Activated CD8-positive, alpha-beta memory T cell treated with anti-CD3 and anti-CD28 coated beads, Interleukin-2, amount 50 U/mL, for 48 hours (primary cell): ENCODE measurements at places on chromosomes 7 and 10.

- DNase-seq = no peak
These were observed 256.4 kb upstream of the PHYHIPL start for GRCh38 chr10:58919927-58920654.

DNA sequence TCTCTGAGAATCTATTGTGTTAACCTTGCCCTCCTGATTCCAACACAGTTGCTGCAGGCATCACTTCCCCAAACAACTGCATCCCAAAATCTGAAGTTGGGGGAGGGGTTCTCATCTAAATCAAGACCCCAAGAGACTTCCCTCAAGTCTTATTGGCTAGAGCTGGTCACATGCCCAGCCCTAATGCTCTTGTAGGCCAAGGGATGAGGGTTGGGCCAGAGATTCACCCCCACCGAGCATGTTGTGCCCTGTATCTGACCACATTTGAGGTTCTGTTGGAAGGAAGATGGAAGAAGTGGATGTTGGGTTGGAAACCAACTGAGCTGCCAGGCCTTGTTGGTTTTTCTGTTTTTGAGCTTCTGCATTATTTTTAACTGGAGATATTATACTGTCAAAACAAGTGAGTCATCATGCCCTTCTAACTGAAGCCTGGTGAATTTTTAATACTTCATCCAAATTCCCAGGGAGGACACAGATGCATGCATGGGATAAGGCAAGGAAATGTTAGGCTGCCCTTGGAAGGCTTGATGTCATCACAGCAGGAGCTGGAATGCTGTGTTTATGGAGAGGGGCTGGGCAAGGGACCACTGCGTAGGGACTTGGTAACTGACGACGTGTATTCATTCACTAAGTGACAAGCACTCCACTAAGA is 68.6 kb upstream of the CACUL1 start:
- no peak for DNase-seq

DNA sequence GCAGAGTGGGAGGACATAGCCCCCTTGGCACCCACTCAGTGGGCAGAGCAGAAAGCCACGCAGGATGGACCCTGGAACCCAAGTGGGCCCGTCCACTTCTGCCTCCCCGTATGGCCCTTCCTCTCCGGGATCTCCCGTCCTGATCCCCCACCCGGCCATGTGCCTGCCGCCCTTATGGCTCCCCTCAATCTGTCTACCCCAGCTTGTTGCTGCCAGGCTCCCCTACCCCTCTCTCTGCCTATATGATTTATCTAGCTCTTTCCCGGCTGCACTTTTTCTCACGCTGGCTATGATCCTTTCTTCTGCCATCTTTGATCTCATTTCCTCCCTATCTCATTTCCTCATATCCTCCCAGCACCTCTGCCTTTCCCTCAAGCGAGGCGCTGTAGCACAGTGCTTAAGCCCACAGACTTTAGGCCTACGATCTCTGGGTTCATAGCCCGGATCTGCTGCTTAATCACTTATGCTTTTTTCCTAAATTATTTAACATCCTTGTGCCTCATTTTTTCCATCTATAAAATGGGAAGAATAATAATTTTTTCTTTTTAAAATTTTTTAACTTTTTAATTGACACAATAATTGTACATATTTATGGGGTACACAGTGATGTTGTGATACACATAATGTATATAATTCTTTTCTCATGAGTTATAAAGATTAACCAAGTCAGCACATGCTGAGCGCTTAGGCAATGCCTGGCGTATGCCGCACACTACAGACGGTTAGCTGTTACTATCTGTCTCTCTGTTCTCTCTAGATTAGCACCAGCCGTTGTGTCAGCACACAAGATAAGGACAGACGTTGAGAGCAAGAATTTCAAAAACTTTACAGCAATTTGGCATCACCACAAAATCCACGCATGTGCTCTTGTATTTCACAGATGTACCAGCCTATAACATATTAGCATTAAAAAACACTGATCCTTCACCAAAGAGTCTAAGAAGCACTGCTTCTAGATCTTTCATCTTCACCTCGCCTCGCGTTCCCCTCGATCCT is 18.1 kb downstream of the KCNH2 start:
- DNase-seq = no peak

DNA sequence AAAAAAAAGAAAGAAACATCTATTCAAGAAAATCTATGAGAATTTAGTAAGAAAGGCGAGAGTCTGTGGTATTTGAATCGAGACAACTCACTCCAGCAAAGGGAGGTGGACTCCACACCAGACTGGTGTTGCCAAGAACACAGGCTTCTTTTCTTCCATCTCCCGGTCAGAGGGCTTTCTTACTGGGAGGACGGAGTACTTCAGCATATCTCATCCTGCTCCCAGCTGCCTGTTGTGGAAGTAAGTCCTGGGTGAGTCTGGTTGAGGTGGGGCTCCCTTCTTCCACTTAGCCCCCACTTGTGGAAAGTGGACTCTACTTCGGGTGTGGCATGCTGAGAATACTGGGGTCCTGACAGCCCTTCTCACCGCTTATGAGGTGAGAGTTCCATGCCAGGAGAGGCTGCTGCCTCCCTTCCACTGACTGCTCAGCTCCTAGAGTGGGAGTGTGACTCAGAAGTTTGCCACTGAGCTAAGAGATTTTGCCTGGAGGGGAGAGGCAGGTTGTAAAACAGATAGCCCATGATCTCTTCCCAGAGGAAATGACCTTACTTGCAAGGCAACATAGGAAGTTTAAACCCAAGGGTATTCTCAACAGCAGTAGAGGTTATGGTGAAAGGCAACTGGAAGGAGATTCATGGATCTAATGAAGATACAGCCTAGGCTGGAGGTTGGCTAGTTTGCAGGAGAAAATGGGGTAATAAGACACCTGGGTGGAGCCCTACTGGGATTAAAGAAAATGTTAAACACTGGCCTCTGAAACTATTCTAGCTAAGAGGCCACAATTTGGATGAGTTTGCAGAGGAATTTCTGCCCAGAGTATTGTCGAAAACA is 3.5 kb upstream of the NACAD start:
- DNase-seq = no peak

GRCh38 chr10:21052072-21052708 is 155.1 kb upstream of the NEBL start:
- no peak for DNase-seq

DNA sequence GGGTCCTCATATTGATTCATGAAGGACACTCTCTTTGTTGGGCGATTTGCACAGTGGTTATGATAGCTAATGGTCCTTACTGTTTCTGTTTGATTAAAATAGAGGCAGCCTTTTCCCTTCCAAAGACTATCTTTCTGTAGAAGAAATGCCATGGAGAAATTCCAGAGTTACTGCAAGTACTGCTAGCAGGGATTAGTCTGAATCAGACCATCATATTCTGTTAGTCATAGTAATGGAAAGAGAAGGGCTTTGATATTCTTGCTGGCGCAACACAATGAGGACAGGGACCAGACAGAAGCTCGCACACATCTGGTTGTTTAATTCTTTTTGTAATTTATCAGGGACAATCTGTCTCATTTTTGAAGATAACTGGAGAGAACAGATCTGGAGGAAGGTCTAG is 304.5 kb upstream of the FZD8 start:
- DNase-seq = no peak

- DNase-seq = no peak
These were observed 110.4 kb downstream of the CUX1 start for GRCh38 chr7:101927802-101928201.

- DNase-seq = no peak
These were observed 99.1 kb downstream of the NRP1 start for GRCh38 chr10:33235251-33235884.

GRCh38 chr10:105195831-105196230 is 554.7 kb downstream of the SORCS3 start:
- DNase-seq = no peak

- peak; percentile 57 for DNase-seq
These were observed 7.5 kb downstream of the MYO1G start for GRCh38 chr7:44971188-44971901.

- no peak for DNase-seq
These were observed 699.1 kb downstream of the NRG3 start for GRCh38 chr10:82574081-82574480.

DNA sequence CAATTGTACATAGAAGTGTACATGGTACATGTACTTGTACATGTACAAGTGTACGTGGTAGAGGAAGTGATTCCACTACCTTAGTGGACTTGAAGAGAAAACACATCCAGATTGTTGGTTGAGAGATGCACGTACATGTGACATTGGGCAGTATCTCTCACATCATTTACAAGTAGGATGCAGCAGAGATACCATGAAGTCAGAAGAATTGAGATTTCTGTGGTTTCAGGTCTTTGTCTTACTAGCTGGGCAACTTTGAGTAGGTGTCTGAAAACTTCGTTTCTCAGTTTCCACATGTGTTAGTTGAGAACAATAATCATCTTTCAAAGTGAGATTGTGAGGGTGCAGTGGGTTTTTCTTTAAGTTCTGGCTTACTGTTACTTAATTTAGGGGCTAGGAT is 21.5 kb downstream of the CLDN12 start:
- DNase-seq = no peak

DNA sequence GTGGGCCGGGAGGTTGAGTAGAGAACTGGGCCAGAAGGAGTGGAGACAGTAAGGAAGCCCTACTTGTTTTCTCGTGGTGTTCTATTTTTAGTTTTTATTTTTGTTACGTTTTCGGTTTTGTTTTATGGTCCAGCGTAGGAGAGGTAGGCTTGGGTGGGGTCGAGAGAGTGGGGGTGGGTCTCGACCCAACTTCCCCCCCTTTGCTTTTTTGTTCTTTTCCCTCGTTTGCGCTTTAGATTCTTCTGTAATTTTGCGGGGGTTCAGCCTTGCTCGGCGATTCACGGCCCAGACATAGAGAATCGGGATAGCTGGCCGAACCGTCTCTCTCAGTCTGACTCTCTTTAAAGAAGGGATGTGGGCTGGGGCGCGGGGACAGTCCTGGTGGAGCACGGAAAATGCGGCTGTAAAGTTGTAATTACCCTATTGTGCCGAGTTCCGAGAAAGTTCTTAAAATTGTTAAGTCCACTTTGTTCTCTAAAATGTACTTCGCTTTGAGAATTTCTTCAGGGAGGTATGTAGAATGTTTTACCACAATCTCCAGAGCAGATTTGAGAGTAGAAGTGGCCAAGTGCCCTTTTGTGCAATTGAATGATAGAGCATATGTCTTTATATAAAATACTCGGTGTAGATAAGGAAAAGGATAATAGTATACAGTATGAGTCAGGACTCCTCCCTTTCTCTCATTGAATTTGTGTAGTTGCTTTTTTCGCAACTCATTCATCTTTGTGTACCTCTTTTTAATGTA is 816 bp downstream of the DMTF1 start:
- DNase-seq = peak; percentile 70

DNA sequence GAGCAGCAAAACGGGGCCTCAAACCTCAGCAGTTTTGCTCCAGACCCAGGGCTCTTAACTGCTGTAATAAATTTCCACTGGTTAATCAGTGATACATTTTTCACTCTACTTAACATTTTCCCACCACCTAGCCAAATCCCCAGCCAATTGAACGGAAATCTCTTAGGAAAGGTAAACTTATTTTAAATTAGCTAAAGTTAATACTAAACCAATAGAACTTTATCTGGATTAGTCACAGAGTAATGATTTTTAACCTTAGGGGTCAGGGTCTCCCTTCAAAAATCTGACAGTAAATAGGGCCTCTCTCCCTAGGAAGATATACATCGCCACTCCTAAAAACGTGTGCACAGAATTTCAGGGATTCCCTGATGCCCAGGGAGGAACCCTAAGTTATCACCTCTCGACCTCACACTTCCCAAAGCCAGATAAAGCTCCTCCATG is 87.4 kb upstream of the KMT2E start:
- DNase-seq = no peak

DNA sequence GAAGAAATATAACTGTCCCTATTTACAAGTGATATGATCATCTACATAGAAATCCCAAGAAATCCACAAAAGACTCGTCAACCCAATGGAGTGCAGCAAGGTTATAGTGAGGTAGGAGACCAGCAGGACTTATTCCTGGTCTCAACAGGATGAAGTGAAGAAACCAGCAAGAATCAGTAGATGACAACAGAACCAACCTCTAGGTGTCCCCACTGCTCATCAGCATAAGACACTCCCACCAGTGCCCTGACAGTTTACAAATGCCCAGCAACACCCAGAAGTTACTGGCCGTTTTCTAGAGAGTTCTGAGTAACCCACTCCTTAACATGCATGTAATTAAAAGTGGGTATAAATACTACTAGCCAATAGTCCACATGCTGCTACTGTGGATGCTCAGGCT is 470.5 kb upstream of the LRRTM3 start:
- no peak for DNase-seq

- no peak for DNase-seq
These were observed 74.2 kb downstream of the JAZF1 start for GRCh38 chr7:28106321-28106829.

GRCh38 chr7:92648067-92648466 is 57.9 kb upstream of the FAM133B start:
- no peak for DNase-seq

- DNase-seq = no peak
These were observed 774.5 kb upstream of the LRRTM3 start for GRCh38 chr10:66151346-66151745.
